ENCODE measurements at places on chromosomes 7 and 10. TPM values are rescaled to one million over a fixed set of nuclear protein-coding genes. Genes with fewer than 3 reads are reported as not detected.
A peak's percentile ranks its signal among the peaks of the same experiment; 100 is the strongest.

The EMX2 gene
- 7.3 TPM for total RNA-seq

The EBLN1 gene
- not detected for total RNA-seq

The ETV1 gene
- total RNA-seq = 2.8 TPM

The ZC3HAV1 gene
- total RNA-seq = 25.0 TPM

The CHST12 gene
- total RNA-seq = 10.4 TPM

The LRRC17 gene
- 41.0 TPM for total RNA-seq

The CALML3 gene
- not detected for total RNA-seq

The ALOX5 gene
- 17.7 TPM for total RNA-seq

The UTF1 gene
- total RNA-seq = 1.1 TPM

The AKR1C8 gene
- total RNA-seq = not detected

The POLR1F gene
- 9.5 TPM for total RNA-seq

The MYH16 gene
- not detected for total RNA-seq

GRCh38 chr7:104156842-104157277 is 51.0 kb downstream of the ORC5 start:
- no peak for DNase-seq

DNA sequence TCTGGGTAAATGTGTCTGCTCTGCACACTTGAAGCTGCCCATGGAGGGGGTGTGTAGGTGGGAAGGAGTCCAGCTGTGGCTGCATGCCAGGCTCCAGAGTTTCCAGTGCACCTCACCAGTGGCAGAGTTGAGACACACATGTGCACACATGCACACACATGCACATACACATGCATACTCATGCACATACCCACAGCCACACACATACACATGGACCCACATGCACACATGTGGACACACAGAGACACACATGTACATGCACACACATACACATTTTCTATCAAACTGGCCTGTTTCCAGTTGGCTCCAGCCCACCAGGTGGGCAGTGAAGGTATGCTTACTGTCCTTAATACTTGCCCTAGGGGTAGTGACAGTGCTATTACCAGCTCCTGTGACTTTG is 99.7 kb downstream of the RAMP3 start:
- DNase-seq = no peak

DNA sequence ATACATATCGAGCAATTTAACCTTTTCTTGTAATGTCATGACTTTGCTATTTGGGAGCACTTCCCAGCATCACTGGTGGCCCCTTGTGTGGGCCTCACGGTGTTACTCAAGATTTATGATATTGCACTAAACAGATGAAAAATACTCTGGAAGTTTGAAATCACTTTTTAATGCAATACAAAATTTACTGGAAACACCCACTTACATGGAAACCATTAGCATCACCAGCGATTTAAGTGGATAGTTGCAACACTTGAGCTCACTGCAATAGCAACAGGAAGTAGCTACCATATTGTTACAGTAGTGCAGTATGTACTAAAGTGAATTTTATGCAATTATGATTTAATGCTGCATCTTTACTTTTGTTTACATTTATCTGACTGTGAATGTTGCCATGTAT is 184.4 kb downstream of the MDFIC start:
- no peak for DNase-seq

DNA sequence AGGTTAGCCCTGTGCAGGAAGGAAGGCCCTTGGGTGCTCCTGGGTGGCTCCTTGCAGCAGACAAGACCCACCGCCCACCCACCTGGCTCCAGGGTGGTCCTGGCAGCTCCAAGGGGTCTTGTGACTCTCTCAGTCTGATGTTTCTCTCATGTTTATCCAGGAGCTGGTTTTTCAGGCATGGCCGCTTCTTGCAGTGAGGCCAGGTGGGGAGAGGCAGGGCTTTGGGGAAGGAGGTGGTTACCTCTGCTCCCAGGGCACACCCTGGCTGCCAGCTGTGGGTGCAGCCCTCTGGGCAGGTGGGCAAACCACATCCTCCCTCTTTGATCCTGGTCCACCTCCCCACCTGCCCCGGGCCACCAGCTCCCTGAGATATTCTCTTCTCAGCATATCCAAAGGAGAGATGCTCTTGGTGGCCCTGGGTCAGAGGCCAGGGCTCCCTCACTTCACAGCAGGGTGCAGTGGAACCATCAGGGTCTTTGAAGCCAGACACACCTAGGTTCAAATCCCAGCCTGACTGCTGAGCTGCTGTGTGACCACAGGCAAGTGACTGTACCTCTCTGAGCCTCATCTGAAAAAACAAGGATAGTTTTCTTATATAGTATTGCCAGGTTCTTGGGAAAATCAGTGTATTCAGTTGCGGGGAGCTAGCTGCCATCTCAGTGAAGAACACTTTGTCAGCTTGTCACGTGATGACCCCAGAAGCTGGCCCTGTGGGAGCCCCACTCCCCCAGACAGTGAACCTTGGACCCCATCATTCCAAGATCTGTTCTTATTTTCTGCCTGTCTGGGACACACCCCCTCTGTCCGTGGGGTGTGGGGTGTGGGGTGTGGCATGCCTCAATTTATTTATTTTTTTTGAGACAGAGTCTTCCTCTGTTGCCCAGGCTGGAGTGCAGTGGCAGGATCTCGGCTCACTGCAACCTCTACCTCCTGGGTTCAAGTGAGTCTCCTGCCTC is 11.5 kb downstream of the GTF2IRD1 start:
- no peak for DNase-seq

- DNase-seq = no peak
These were observed 974.2 kb upstream of the ZNF722 start for GRCh38 chr7:63024446-63024845.

DNA sequence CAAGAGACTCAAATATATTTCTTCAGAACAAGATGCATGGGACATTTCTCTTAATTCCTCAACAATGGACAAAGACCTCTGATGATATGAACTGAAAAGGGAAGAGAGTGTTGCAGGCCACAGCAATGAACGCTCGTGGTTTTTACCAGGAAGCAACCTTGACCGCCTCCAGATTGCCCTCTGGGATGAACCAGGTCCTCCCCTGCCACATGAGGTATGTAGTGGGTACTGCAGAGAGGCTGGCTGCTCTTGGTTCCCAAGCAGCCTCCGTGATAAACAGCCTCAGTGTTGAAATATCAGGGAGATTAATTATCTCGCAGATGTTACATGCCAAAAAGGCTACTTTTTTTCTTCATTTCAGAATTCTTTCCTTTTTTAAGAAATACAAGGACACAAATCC is 338.8 kb downstream of the ELMO1 start:
- DNase-seq = no peak

- DNase-seq = no peak
These were observed 3.7 kb downstream of the ADAM8 start for GRCh38 chr10:133272964-133273420.

DNA sequence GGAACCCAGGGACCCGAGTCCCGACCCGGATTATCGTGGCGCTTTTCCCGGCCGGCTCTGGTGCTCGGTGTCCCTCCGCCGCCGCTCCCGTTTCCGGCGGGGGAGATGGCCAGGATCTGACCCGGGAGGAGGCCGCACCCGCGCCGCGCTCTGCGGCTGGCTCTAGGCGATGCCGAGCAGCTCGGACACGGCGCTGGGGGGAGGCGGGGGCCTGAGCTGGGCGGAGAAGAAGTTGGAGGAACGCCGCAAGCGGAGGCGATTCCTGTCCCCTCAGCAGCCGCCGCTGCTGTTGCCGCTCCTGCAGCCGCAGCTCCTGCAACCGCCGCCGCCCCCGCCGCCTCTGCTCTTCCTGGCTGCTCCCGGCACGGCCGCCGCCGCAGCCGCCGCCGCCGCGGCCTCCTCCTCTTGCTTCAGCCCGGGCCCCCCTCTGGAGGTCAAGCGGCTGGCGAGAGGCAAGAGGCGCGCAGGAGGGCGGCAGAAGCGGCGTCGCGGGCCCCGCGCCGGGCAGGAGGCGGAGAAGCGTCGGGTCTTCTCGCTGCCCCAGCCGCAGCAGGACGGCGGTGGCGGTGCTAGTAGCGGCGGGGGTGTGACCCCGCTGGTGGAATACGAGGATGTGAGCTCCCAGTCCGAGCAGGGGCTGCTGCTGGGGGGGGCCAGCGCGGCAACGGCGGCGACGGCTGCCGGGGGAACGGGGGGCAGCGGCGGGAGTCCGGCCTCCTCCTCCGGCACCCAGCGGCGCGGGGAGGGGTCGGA is 593 bp downstream of the CDK13 start:
- no peak for DNase-seq

DNA sequence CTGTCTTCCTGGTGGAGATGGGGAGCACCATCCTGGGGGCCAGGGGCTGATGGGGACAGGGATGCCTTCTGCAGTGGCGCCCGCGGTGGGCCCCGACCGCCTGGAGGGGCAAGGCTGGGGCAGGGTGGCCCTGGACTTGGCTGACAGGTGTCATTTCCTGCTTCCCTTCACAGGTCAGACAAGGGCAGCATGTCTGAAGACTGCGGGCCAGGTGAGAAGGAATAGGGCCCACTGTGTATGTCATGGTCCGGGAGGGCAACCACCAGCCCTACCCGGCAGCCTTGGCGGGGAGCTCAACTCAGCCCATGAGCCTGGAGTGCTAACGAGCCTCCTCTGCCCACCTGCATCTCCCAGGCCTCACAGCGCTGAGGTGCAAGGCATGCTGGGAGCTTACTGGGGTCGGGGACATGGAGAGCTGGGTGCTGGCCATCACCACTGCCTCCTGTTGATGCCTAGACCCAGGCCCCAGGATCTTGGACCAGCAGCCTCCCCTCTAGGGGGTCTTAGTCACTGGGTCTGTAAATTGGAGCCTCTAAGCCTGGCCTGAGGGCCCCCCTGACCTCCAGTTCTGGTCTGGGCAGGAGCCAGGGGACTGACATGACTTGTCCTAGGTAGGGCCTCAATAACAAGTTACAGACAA is 28.0 kb upstream of the SRRM3 start:
- no peak for DNase-seq

DNA sequence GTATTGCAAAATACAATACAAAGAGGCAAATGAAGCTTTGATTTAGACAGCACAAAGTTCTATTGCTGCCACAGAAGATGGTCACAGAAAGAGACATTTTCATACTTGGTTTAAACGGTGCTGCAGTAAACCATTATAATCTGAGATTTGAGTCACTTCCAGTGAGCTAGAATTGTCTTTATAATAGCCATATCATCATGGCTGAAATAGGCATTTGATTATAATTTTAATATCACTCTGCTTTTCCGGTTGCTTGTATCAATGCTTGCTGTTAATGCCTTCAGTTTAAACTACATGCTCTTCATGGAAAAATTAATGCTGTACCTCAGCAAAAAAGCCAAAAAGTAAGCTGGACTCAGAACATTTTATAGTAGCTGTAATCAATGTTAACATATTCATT is 48.5 kb downstream of the CPEB3 start:
- DNase-seq = no peak

DNA sequence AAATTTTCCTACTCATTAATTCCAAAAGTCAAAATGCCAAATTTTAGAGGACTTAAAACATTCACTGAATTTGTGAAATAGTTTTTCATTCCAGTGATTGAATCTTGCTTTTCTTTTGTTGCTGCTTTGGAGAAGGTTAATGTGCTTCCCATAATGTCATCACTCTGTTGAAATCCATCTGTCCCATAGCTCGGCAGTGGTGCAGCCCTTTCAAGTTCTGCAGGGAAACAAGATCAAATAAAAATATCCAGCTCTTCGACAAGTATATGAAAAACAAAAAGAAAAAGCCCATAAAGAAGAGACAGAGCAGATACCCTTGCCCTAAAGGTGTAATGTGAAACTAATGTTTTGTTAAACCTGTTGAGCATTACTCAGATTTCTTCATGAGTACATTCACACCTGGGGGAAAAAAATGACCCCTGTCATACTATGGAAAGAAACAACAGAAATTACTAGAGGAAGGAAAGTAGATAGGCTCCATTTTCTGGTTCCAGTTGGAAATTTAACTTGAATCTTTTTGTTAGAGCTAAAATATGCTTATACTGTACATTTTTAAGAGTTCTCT is 35.1 kb downstream of the AGR3 start:
- DNase-seq = no peak

GRCh38 chr10:94103801-94104221 is 110.1 kb downstream of the PLCE1 start:
- DNase-seq = no peak

DNA sequence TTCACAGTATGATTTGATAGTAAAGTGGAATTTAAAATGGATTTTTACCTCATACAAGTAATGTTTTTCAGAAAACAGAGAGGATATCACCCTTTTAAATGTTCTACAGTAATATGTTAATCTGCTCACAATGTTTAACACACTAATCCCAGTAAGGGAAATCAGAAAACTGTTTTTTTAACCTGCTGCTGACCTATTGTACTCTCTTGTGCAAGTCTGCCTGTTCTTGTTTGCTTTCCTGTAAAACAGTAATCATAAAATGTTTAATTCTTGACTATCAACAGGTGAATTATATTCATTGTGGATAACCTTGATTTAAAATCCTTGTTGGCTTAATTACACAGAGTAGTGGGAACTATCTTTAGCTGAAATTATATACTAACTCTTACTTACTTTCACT is 126.4 kb downstream of the GNAT3 start:
- DNase-seq = no peak

DNA sequence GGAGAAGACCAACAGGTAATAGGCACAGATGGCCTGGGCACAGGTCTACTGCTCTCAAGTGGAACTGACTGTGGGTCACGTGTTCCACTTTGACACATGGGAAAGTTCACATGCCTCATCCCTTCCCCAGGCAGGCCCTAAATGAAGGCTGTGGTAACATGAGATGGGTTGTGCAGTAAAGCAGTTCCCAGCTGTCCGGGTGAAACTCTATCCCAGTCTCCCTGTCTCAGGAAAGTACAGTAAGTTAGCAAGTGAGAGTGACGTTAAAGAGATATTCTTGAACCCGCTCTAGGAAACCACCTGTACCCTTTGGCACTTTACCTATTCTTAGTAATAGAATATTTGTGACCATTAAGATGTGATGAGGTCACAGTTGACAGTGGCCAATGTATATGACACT is 343.7 kb upstream of the AOAH start:
- DNase-seq = no peak

- no peak for DNase-seq
These were observed 17.1 kb upstream of the HTR5A start for GRCh38 chr7:155053002-155053401.

DNA sequence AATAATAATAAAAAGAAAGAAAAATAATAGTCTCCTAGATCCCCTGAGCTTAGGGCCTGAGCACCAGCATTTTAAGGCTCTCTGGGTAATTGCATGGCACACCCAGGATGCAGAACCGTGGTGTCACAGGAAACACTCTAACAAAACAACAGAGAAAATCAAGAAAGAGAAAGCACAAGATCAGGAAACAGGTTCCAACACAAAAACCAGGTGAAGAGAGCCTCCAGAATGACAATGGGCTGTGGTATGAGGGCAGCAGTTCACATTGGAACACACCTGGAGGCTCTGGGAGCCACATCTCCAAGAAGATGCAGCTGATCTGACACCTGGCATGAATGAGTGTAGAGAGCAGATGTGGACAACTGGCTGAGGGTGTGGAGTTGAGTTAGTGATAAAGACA is 7.1 kb downstream of the MMRN2 start:
- peak; percentile 0 for DNase-seq

- no peak for DNase-seq
These were observed 59.0 kb upstream of the HABP2 start for GRCh38 chr10:113493882-113494301.
